T-helper 2 cell (primary cell): ENCODE measurements at places on chromosomes 6 and 20.

GRCh38 chr6:166308033-166308768 lies at the start of gene PRR18:
PRR18 (minus strand) TSS chr6:166308392; CDS start chr6:166308142, 250 bp downstream.
- DNase-seq: no peak

GRCh38 chr20:6562111-6562510 lies 205.4 kb upstream of the BMP2 start:
- no peak for DNase-seq

GRCh38 chr6:90811596-90812226 lies 224.8 kb upstream of the MAP3K7 start:
- DNase-seq: no peak

DNA sequence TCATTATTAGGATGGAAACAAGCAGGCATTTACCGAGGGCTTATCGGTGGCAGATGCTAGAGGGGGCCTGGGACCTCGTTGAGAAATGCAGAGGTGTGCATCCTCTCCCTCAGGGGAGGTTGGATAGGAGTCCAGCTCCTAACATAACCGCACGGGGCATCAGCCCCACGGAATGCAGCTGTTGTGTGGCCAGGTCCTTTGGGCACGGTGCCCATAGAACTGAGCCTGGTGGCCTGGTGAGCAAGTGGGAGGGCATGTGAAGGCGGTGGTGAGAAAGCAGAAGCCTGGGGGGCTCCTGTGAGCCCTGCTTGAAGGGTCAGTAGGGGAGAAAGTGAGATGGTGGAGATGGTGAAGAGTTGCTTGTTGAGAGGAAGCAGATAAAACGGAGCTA lies 143.7 kb downstream of the CDH26 start:
- no peak for DNase-seq

GRCh38 chr6:83536034-83536646 lies 23.8 kb downstream of the PRSS35 start:
- DNase-seq: peak; percentile 19

DNA sequence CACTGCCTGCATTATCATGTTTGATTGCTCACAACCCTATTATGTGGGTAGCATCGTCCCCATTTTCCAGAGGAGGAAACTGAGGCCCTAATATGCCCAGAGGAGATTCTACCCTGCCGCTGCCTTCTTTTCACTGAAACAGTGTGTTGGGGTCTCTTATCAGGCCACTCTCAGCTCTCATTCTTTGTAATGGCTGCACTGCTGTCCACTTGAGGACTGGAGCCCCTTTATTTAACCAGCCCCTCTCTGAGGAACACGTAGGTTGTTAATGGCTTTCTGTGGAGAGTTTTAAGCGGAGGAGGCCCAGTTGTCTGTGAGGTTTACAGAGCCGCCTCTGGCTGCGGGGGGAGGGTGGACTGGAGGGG lies 32.5 kb downstream of the SRC start:
- no peak for DNase-seq

GRCh38 chr6:23180504-23181293 lies 611.3 kb downstream of the HDGFL1 start:
- DNase-seq: no peak

DNA sequence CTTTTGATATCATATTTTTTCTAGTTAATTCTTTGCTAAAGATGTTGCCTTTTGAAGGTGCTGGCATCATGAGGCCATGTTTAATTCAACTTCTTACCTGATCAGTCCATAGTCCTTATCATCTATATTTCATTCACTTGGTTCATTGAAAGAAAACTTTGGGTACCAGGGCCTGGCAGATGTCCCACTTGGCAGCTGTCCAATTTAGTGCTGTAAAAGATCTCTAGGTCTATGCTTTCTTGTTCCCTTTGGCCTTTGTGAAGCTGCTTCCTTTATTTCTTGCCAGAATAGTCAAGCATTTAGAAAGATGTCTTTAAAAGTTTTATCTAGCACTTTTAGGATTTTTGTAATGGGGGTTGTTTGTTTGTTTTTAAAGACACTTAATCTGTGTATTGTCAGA lies 61.7 kb upstream of the EYA4 start:
- DNase-seq: no peak

- no peak for DNase-seq
These were observed 77.8 kb upstream of the BHLHE23 start for GRCh38 chr20:63084563-63084927.

- no peak for DNase-seq
These were observed 108.0 kb upstream of the MOCS1 start for GRCh38 chr6:40042232-40042631.

- no peak for DNase-seq
These were observed 10.0 kb upstream of the SLC4A11 start for GRCh38 chr20:3248993-3249347.

DNA sequence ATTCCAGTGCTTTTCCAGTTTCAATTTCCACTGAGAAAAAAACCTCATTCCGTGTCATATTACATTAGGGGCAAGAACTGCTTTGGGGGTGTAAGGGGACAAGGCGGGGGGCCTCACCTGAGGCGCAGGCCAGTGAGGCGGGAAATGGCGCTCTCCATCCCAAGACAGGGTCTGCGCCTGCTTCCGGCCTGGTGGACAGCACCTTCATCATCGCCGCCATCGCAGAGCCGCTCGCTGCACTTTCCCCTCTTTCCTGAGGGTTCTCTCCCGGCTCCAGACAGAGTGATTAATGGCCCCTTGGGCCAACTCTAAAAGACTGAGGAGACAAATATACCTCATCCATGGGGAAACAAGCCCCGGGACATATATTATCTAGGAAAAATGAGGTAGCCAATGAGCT lies 270.0 kb upstream of the SOX4 start:
- DNase-seq: no peak

- DNase-seq: no peak
These were observed 314.8 kb downstream of the QKI start for GRCh38 chr6:163729127-163729872.

DNA sequence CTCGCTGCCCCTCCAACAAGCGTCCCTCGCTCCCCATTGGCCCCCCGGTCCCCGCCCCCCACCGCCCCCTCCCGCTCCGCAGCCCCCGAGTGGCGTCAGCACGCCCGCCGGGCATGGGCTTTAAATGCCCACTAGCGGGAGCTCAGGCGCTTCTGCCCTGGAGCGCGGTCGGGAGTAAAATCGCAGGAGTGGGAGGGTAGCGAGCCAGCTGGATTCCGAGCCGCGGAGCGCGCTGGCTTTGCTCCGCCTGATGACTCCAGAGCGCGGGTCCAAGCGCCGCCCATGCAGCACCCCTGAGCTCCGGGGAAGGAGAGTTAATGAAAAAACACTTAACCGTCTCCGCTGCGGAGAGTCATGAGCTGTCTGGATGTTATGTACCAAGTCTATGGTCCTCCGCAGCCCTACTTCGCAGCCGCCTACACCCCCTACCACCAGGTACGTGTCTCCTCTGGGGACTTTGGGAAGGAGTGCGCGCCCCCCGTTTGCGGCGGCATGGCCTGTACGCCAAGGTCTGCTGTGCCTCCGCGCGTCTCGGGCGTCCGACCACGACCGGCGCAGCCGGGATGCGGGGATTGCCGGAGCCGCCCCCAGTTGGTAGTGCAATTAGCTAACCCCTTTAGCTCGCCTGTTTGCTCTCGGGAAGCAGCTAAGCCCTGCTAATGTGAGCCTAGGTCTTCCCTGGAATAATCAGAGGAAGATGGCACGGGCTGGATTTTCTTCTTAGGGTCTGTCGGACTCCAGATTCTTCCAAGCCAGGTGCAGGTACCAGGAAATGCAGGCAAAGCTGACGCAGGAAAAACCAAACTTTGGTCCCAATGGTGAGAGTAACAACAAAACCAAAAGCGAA lies at the start of gene VGLL2:
VGLL2 (plus strand) TSS at position 149 of the 847 bp plus-strand sequence; CDS start at position 355, 206 bp downstream.
- DNase-seq: no peak

GRCh38 chr6:28747631-28748157 lies 176.1 kb downstream of the TRIM27 start:
- DNase-seq: no peak

GRCh38 chr20:33947709-33948295 lies 45.9 kb upstream of the RALY start:
- no peak for DNase-seq

GRCh38 chr6:41371992-41372831 lies 36.8 kb downstream of the NCR2 start:
- no peak for DNase-seq

GRCh38 chr6:167850782-167851181 lies 24.1 kb downstream of the AFDN start:
- no peak for DNase-seq

GRCh38 chr6:21595285-21596144 lies 2.0 kb downstream of the SOX4 start:
- DNase-seq: peak; percentile 10

DNA sequence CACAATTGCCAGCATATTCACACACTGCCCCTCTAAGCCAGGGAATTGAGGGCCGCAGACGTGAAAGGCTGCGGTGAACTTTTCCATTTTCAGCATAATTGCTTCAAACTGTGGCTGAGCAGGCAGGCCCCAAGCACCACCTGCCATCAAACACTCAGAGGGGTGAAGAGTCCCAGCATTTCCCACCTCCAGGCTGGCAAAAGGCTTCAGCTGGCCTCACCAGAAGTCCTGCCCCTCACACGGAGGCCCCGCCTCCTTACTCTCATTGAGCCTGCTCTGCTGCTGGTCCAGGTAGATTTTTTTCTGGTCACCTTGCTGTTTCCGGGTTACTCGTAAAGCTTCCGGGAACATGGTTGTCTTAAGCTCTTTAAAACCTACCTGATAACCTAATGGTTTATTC lies 52.0 kb upstream of the PRELID3B start:
- DNase-seq: no peak

DNA sequence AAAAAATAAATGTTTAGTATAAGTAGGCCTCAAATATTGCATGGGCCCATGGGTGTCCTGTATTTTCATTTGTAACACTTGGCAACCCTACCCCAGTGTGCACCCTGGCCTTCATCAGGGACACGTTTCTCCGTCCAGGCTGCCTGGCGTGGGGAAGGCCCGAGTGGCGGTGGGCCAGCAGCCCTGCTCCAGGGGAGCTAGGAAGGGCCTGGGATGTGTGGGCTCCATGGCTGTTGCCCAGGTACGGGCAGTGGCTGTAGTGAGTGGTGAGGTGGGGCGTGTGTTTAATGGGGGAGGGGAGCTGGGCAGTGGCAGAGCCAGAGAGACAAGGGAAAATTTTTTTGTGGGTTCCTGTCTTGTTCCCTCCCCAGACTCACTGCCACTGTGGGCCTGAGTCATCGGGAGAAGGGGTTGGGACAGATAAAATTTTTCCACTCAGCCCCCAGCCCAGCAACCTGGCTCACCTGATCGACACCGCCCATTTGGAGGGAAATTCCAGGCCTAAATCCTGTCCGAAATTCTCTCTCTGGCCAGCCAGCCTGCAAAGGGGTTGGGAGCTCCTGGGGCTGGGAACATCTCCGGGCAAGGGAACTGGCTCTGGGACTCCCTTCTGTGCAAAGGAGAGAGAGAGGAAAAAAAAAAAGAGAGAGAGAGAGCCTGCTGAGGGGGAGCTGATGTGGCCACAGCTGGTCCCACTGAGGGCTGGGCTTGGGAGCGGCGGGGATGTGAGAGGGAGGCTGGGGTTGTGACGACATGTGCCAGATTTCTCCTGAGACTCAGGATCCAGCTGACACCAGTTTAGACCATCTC lies 32.5 kb upstream of the VEGFA start:
- DNase-seq: no peak

- no peak for DNase-seq
These were observed 5.1 kb downstream of the RPS21 start for GRCh38 chr20:62392077-62392418.

GRCh38 chr6:24451581-24452388 lies 37.6 kb downstream of the GPLD1 start:
- DNase-seq: no peak

DNA sequence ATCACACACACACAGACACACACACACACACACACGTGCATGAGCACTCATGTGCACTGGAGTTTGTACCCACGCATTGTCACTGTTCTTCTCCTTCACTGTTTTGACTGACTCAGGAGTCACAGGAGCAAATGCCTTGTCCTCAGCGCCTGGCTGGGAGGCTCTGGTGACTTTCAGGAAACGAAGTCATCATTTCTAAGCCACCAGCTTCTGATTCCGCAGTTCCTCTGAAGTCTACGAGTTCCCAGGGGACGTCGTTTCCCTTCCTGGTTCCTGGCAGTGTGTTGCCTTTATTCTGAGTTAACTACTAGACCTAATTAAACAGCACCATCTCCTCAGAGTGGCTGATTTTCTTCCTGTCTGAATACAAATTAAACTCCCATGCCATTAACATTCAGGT lies 82.2 kb upstream of the PMEPA1 start:
- no peak for DNase-seq

- no peak for DNase-seq
These were observed 34.6 kb upstream of the TAGAP start for GRCh38 chr6:159079367-159079766.

DNA sequence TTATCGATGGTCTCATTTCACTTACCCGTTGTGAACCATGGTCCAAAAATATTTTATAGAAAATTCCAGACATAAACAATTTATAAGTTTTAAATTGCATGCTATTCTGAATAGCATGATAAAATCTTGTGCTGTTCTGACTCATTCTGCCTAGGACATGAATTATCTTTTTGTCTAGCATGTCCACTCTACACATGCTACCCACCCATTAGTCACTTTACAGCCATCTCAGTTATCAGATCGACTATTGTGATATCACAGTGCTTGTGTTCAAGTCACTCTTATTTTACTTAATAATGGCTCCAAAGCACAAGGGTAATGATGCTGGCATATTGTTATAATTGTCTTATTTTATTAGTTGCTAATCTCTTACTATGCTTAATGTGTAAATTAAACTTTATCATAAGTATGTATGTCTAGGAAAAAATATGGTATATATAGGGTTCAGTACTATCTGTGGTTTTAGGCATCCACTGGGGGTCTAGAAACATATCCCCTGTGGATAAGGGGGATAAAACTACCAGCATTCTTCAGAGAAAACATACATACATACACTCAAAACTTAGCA lies 252.0 kb upstream of the HTR1E start:
- no peak for DNase-seq

DNA sequence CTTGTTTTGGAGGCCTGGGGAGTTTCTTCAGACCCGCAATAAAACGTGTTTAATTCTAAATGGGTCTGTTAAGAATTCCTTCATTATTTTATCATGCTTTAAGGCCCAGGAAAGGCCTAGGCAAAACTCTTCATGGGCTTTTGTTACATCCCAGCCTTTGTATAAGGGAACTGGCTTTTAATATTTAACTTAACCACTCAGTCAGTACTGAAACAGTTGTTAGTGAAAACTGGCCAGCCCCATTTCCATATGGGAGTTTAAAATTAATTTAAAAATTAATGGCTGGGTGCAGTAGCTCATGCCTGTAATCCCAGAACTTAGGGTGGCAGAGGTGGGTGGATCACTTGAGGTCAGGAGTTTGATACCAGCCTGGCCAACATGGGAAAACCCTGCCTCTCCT lies 213.2 kb upstream of the FKBP1C start:
- DNase-seq: no peak

DNA sequence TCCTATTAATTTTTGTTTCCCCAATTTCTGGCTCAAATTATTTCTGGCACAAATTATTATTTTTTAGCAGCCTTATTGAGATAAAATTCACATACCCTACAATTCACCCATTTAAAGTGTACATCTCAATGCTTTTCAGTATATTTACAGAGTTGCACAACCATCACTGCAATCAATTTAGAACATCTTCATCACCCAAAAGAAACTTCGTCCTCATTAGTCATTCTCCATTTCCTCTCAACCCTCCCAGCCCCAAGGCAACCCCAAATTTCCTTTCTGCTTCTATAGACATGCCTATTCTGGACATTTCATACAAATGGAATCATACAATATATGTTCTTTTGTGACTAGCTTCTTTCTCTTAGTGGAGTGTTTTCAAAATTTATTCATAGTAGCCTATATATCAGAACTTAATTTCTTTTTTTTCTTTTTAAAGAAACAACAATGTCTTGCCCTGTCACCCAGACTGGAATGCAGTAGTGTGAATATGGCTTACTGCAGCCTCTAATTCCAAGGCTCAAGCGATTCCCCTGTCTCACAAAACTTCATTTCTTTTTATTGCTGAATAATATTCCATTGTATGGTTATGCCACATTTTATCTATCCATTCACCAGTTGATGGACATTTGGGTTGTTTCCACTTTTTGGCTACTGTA lies 84.5 kb downstream of the DNAH8 start:
- no peak for DNase-seq
